ENCODE measurements at places on chromosomes 1 and 21.

DNA sequence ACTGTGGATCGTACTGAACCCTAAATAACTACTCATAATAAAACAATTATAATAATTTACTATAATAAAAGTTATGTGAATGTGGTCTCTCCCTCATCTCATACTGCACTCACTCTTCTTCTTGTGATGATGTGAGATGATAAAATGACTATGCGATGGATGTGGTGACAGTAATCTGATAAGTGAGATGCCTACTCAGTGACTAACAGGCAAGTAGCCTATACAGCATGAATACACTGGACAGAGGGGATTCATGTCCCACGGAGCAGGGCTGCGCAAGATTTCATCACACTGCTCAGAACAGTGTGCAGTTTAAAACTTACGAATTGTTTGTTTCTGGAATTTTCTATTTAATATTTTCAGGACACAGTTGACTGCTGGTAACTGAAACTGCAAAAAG lies 304.0 kb downstream of the DUSP10 start:
- no peak for DNase-seq

- no peak for DNase-seq
Measured at GRCh38 chr21:43905726-43906455, 40.9 kb downstream of the AGPAT3 start.

GRCh38 chr1:64686828-64687724 lies 57.8 kb upstream of the RAVER2 start:
- DNase-seq: no peak

- DNase-seq: no peak
Measured at GRCh38 chr1:163770265-163770664, 448.5 kb downstream of the NUF2 start.

DNA sequence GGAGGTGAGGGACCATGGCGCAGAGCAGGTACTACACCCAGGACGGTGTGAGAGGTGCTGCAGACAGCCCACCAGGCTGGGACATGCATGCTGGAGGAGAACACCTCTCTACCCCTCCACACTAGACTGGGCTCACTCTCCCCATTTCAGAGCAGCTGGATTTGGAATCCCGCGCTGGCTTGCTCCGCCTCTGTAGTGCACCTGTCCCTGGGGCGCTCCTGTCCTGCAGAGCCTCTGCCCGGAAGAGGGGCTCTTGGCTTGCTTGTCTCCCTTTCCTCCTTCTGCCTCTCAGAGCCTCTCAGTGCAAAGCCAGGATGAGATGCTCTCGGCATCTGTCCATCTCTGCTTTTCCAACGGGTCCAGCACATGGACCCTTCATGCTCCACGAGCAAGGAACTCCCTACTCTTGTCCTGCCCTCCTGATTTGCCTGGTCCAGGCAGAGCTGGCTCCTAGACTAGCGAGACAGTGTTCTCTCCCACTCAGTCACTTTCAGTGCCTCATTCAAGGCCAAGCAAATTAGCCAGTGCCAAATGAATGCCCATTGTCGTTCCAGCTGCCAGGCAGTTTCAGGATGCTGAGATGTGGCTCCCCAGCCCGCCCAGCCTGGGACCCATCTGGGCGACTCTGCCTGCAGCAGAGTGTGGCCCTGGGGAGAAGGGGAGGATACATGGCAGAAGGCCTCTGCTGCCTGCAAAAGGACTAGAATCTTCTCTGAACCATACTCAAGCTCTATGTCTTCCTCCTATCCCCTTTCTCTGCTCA lies 33.7 kb downstream of the CDCA8 start:
- no peak for DNase-seq

- no peak for DNase-seq
Measured at GRCh38 chr1:208078752-208079151, 165.4 kb downstream of the PLXNA2 start.

GRCh38 chr1:60828944-60829343 lies 253.4 kb upstream of the NFIA start:
- DNase-seq: no peak

GRCh38 chr21:17869115-17869514 lies 50.0 kb upstream of the C21orf91 start:
- no peak for DNase-seq

DNA sequence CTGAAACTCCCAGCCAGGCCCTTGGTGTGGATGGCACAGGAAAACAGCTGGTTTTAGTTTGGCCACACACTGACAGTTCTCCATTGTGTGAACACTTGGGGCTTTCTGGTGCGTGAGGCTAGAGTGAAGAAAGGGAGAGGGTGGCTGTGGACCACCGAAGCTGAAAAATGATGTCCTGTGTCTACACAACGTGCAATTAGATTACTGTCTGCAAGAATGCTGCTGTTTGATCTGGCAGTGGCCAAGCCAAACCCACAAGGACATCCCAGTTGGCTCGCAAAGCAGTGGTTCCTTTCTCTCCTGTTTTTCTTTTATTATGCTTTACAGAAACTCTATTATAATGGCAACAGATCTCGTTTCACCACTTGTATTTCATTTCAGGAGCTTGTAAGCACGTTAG lies 58.9 kb downstream of the ERG start:
- no peak for DNase-seq

GRCh38 chr1:222357252-222357651 lies 190.7 kb downstream of the HHIPL2 start:
- no peak for DNase-seq

DNA sequence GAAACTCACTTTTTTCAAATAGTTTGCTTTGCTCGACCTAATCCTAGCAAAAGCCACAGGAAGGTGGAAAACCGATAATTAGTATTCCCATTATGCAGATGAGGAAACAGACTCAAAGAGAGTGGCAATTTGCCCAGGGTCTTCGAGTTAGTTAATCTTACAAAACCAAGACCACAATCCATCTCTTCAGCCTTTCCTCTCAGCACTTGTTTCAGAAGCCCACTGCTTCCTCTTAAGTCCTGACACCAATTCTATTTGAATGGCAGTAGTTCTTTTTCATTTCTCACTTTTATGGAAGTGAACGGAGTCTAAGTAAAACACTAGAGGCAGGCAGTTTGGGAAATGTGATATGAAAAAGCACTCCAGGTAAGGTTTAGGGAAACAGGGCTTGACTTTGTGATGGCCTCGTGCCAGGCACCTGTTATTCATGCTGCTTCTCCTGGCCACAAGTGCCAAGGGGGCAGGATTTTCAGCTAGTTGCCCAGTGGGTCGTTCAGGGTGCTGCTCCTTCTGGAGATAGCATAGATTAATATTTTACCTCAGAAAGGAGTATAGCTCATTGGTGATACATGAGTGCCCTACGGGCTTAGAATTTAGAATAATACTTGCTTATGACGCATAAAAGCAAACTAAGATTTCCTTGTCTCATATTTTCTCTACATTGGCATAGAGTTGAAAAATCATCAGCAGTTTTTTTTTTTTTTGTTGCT lies 76.6 kb upstream of the NRIP1 start:
- DNase-seq: no peak

DNA sequence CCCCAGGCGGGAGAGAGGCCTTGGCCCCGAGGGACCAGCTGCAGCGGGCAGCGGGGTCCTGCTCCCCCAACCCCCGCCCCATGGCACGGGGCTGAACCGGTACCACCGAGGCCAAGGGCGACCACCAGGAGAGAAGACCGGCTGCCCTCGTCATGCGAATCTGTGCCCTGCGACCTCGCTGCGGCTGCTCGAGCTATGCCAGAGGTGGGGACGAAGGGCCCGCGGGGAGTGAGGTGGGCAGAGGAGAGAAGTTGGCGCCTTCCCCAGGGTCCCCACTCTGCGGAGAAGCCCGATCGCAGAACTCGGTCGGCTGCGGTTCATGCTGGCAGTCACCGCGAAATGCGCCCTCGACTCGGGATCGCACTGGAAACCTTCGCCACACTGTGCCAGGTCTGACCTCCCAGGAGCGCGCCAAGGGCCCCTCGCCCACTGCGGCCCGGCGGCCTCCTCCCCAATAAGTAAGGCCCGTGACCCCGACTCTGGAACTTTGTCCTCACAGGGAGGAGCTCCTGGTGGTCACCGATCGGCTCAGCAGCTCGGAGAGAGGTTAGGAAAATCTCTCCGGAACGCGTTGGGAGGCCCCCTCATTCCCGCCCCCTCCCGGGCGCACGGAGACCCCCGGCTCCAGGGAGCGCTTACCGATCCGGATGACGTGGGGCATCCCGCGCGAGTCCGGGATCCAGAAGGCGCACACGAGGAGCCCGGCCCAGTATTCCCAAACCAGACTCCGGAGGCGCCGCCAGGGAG lies 787 bp downstream of the GRIK3 start:
- no peak for DNase-seq

- DNase-seq: no peak
Measured at GRCh38 chr1:31627301-31627929, 9.9 kb downstream of the HCRTR1 start.

- DNase-seq: no peak
Measured at GRCh38 chr21:45324489-45325205, 37.0 kb upstream of the POFUT2 start.

GRCh38 chr21:20026543-20026942 lies 971.7 kb upstream of the NCAM2 start:
- no peak for DNase-seq

All from GM19239 (cell line).